ENCODE measurements at places on chromosomes 2 and 18.
A peak's percentile ranks its signal among the peaks of the same experiment; 100 is the strongest.

DNA sequence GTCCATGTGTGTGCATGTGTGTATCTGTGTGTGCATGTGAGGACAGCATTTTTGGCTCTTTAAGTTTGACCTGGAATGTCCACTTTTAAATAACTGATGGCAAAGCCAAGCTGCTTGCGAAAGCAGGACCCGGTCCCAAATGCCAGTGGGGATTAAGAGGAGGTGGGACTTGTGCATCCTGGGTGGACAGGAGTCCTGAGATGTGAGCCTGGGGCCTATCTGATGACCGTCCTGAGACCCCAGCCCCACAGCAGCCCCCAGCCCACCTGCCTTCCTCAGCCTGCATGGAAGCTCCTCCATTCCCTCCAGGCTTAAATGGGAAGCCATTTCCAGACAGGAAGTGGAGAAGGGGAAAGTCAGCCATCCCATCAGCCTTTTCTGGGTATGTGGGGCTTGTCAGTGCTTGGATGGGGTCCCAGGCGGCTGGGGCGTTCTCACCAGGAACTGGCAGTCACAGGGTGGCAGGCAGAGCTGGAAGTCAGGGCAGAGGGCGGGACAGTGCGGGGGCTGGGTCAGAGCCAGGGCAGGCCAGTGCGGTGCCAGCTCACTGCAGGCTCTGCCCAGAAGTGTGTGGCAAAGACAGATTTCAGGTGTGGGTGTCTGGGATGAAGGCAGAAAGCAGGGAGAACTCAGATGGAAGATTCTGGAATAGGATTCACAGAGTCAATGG, 117.8 kb downstream of the ACKR3 start:
- no peak for DNase-seq

DNA sequence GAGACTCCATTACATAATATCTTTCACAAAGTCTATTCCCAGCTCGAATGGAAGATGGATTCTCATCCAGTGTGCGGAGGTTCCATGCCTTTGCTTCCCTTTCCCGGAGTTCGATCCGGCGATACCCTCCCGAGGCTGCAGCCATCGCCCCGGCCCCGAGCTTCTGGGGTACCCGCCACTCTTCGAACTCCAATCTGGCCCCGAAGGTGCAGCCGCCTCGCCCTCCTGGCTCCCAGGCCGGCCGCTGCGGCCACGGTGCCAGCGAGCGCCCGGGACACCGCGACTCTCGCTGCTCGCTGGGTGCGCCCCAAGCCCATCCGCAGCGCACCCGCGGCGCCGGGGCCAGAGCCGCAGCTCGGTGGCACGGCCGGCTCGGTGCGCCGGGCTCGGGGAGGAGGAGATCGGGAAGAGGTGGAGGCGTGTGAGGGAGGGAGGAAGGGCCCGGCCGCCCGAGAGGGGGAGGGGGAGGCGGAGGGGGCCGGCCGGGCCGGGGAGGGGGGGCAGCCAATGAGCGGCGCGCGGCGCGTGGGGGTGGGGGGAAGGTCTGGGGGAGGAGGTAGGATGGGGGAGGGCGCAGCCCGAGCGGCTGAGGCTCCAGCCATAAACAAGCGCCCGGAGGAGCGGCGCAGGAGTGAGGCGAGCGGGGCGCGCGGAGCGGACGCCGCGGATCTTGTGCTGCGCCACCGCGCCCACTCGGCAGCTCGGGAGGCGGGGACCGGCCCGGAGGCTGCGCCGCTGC, at the start of gene CRIM1:
Gene CRIM1, plus strand, starts transcription at position 628 of the 739 bp plus-strand sequence. CDS start 515 bp downstream, outside the sequence.
- peak; percentile 82 for DNase-seq

DNA sequence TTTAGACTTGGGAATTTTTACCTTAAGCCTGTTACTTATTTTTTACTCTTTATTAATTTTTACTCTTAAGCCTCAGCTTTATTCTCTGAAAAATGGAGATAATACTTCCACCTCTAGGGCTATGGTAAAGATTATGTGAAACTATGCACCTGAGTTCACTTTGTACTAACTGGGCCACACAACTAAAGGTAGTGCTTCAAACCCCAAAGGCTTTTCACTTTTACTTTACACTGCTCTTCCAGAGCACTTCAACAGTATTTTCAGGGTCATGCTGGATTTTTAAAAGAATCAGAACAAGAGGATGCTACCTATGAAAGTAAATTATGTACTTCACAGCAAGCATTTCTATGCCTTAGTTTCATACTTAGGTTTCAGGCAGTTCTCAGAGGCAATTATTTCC, 27.8 kb downstream of the MEX3C start:
- no peak for DNase-seq

DNA sequence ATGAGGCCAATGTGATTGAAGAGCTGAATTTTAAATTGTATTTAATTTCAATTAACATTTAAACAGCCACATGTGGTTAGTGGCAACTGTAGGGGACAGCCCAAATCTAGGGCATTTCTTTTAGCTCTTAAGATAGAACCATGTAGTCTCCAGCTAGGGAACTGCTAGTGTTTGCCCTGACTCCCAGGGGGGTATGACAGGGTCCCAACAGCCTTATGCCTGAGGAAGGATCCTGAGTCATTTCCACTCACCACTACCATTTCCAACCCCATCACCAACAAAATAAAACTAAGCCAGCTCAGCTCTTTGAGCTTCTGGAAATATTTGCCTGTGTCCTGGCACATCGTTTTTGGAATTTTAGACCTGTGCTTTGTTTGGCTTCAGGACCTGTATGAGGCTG, 13.7 kb upstream of the GMCL1 start:
- DNase-seq = no peak

- DNase-seq = no peak
Measured at GRCh38 chr2:181607629-181608590, 49.0 kb downstream of the CERKL start.

DNA sequence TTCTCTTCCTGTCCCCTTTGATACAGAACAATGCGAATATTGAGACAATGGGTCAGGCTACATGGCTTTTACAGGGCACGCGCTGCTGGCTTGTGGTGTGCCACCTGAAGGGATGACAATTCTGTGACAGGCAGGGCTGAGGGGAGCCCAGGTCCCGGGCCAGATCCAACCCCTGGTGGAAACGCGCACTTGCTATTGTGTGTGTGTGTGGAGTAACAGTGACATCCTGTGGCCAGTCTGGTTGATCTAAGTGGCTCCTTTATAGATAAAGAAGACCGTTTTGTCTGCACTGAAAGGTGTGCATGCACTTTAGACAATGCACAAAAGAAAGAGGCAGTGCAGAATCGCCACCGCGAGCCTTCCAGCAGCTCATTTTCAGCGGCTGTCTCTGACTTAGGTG, 273.6 kb downstream of the HRH4 start:
- no peak for DNase-seq

DNA sequence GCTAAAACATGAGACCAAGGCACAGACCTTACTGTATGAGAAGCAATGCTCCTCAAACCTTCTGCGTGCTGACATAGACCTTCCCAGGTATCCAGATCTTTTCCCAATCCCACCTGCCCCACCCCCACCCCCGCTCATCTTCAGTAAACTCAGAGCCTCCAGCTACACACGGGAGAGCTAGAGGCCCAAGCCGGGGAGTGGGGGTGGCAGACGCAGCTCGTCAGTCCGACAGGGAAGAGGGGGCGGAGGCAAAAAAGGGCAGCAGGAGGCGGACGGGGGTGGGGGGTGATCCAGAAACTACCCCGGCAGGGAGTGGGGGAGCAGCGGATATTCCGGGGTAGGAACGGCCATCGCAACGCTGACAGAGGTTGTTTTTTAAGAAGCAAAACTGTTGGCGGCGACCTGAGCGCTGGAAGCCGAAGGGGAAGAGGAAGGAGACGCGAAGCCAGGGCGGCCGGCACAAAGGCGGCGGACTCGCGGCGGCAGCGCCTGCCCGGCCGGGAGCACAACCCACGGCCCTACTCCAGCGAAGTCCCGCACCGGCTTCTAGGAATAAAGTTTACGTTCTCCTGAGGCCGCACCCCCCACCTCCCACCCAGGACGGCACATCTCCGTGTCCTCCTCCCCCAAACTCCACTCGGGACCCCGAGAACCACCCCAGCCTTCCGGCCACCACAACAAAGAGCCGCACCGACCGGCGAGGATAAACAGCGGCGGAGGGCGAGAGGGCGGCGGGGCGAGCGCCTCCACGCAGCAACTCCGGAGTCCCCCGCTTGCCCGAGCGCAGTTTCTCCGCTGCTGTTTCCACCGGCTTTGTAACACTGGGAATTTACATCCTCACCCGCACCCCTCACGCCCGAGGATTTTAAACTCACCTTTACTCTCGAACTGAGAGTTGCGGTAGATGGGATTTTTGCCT, 722 bp downstream of the BAZ2B start:
- DNase-seq = peak; percentile 83

GRCh38 chr2:127067620-127068350, 39.2 kb downstream of the BIN1 start:
- DNase-seq = peak; percentile 63

GRCh38 chr2:5236249-5236648, 455.9 kb upstream of the SOX11 start:
- DNase-seq = no peak

- no peak for DNase-seq
Measured at GRCh38 chr2:88859461-88859860, 168.0 kb downstream of the RPIA start.

- DNase-seq = no peak
Measured at GRCh38 chr18:25817546-25818237, 272.7 kb downstream of the SS18 start.

GRCh38 chr18:45059695-45060094, 379.0 kb downstream of the SETBP1 start:
- DNase-seq = peak; percentile 54

GRCh38 chr2:197207598-197207997, 103.0 kb downstream of the ANKRD44 start:
- no peak for DNase-seq

GRCh38 chr2:177332026-177332991, 60.3 kb upstream of the AGPS start:
- peak; percentile 56 for DNase-seq

- no peak for DNase-seq
Measured at GRCh38 chr2:98505311-98505808, 60.7 kb downstream of the INPP4A start.

GRCh38 chr2:206721256-206721920, 3.2 kb upstream of the DYTN start:
- DNase-seq = no peak

DNA sequence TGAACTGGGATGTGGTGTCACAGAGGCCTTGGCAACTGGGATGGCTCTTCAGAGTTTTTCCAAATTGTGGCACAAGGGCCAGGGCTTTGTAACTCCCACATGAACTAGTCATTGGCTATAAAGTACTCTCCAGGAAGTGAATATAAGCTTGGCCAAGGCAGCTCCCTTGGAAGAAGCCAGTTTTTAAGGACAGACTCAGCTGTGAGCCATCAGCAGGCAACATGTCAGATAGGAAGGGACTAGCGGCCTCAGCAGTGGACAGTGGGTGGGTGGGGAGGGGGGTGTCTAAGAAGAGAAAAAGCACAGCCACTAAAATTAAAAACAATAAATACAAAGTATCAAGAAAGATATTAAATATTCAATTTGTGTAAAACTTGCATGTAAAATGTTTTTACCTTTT, 691.1 kb upstream of the PIK3C3 start:
- DNase-seq = no peak

GRCh38 chr18:24060644-24061043, 46.1 kb downstream of the TTC39C start:
- no peak for DNase-seq

GRCh38 chr2:128437204-128437565, 118.5 kb upstream of the HS6ST1 start:
- no peak for DNase-seq

DNA sequence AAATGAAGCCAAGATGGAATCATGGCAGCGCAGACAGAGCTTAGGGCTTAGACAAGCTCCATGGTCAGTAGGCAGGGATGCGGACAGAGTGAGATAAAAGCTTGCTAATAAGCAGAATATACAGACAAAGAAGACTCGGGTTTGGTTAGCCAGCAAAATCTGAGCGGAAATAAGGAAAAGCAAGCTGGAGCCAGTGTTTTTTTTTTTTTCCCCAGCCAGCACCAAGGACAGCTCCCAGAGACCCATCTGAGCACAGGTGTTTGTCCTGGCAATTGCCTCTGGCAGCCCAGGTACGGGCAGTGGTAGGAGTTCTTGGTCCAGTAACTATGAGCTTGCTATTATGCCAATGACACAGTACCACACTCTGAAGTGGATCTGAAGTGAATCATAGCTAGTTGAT, 187.6 kb downstream of the ADCYAP1 start:
- no peak for DNase-seq

DNA sequence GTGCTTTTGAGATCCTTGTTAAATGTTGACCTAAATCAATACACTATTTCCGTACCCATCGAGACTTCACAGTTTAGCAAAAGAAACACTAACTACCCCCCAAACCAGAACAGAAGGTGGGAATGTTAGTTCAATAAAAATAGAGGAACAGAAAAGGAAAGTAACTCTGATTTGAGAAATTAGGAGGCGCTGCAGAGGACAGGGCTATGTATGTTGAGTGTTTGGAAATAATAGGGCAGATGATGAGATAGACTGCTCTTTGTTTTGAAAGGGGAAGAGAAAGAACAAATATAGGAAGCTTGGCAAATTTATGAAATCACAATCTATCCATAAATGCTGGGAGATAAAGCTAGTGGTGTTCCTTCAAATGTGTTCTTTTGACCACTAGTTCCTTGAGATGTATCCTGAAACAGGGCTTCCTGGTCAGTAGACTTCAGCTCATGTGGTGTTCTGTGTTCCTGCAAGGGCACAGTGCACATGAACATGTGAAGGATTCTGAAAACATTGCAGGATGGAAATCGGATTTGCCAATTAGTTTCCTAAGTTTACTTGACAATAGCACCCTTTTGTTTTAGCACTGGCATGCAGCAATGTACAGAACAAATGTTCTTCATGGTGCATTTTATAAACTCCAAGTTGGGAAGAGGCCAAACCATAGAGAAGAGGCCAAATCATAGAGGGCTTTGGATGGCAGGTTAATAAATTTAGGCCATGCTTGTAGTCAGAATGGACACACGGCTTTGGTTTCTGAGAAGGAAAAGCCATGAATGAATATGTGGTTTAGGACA, 39.8 kb downstream of the RHBDD1 start:
- DNase-seq = no peak
